Stimulated activated CD8-positive, alpha-beta memory T cell treated with anti-CD3 and anti-CD28 coated beads, Interleukin-4, amount 100 ng/mL, for 1 hour (primary cell): ENCODE measurements at places on chromosomes 2 and 18.

DNA sequence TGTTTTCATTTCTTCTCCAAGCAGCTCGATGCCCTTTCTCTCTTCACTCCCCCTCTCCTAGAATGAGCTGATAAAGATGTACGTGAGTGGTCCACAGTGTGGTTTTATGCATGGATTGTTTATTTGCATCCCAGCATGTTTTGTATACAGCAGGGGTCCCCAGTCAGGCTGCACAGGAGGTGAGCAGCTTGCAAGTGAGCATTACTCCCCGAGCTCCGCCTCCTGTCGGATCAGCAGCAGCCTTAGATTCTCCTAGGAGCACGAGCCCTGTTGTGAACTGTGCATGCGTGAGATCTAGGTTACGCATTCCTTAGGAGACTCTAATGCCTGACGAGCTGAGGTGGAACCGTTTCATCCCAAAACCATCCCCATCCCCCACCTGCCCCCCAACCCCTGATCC, 262.6 kb downstream of the AGAP1 start:
- DNase-seq: no peak

- no peak for DNase-seq
These were observed 43.1 kb downstream of the PELI1 start for GRCh38 chr2:64101141-64101591.

DNA sequence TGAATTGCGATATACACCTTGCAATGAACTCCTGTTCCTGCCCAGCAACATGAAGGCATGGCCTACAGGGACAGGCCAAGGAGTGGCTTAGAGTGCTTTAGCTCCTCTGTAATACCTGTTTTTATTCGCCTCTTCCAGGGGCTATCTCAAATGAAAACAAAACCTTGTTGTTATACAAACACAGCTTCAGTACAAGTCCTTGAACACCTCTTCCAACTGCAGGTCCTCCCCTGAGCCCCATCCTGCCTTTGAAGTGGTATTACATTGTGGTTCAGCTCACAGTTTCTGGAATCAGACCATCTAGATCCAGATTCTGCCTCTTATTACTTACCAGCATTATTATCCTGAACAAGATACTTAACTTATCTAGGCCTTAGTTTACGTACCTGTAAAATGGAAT, 83.0 kb upstream of the HNRNPA3 start:
- DNase-seq: no peak

- DNase-seq: no peak
These were observed 179.5 kb upstream of the PARD3B start for GRCh38 chr2:204365811-204366210.

DNA sequence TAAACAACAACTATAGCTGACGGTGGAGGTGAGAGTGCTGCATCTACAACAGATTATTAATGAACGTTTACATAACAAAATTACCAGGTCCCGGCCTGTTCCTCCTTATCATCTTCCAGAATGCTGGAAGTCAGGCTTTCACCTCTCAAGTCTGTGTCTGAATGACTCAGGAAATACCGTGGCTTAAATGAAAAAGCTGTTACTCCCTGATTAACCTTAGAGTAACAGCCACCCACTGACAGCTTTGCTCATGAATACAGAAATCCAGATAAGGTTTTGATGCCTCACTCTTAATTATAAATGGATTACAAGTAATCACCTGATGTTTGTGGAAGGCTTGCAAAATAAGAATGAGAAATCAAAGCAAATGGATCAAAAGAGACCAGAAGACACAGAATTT, 885.3 kb upstream of the CELF4 start:
- DNase-seq: no peak

DNA sequence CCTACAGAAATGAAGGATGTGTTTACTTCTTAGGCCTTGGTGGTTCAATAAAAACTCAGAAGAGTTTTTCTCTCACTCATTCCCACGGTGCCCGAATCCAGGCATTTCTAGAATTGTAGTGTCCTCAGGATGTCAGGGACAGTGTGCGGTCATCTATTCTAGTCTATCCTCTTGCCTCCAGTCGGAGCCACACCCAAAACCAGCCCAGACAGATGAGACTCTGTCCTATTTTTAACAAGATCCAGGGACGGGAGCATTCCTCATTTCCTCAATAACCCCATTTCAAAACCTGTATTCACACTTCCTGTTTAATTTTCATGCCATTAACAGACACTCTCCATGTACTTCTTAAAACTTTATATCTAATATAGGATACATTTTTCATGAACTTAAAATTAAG, 11.6 kb upstream of the RBMS1 start:
- DNase-seq: no peak

GRCh38 chr18:34929336-34929780, 111.9 kb upstream of the MAPRE2 start:
- DNase-seq: no peak
